Activated CD4-positive, alpha-beta memory T cell treated with anti-CD3 and anti-CD28 coated beads for 36 hours (primary cell): ENCODE measurements at places on chromosomes 11 and 22. TPM values are rescaled to one million over a fixed set of nuclear protein-coding genes. Genes with fewer than 3 reads are reported as not detected.

Gene BIRC3
- total RNA-seq, result 139 TPM

Gene GRIA4
- total RNA-seq, result not detected

Gene APOC3
- total RNA-seq, result not detected

Gene LMNTD2
- total RNA-seq, result 3.1 TPM

Gene OSM
- 41.2 TPM for total RNA-seq

Gene LARGE2
- total RNA-seq, result 1.6 TPM

Gene TMPRSS5
- 1.1 TPM for total RNA-seq

Gene PTH
- not detected for total RNA-seq

Gene PRMT3
- 33.2 TPM for total RNA-seq

Gene ZBTB16
- 7.7 TPM for total RNA-seq

Gene HOATZ
- total RNA-seq, result not detected

Gene CDC45
- 122 TPM for total RNA-seq

Gene CASP4
- total RNA-seq, result 58.2 TPM
